Hippocampal formation (tissue), 2 donors: ENCODE measurements at places on chromosomes 3 and 15.

GRCh38 chr3:172094621-172095557 lies 55.5 kb downstream of the FNDC3B start:
- no peak for DNase-seq

DNA sequence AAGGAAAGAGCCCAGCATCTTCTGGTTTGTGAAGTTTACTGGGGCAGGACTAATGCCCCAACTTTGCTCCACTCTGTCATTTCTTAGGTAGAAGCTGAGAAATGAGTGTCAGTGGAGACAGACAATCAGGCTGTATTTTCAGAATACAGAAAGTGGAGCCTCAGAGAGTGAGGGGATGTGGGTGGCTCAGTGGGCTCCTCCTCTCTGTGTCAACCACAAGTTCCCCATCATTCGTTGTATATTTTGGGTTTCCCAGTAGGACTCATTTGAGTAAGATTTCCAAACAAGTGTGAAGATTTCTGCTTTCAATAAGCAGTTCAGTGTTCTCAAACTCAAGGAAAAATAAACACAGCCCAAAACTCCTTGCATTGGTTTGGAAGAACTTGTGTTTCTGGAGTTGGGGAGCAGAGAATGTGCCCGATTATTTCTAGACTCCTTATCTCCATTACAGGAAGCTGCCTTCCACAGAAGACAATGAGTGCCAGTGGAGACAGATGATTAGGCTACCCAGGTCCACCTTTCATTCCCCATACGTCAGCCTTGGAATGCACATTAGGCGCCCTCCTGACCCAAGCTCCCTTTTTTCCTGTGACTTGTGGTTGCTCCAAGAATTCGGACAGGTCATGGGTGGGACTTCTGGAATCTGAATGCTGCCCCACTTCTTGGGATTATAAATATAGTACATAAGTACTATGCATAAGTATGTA lies 792.1 kb upstream of the LMCD1 start:
- no peak for DNase-seq

DNA sequence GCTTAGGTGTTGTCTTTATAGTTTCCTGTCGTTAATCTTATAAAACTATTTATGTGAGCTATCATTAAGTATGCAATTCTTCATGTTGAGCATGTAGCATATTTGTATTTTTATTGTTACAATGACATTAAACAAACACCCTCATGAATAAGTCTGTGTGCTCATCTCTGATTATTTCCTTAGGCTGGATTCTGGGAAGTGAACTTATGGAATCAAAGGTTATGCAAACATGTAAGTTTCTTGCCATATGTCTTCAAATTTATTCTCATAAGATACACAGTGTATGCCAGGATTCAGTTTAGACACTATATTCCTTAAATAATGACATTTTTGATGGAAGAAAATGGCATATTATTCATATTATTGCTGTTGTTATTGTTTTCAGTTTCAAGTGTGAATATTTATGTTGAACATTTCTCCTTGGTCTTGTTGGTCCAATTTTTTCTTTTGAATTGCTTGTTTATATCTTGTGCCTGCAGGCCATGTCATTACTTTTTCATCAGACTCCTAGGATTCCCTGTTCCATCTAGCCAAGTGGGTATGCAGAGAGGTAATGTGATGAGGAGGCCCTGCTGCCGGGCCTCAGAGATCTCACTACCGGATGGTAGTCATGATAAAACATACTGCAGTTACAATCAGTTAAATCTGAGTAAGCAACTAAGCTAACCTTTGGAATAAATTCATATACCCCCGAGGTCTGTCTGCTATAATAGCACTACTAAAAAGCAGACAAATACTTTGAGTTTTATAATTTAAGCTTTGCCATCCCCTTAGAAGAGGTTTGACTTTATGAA lies 684.3 kb upstream of the SGO1 start:
- no peak for DNase-seq

GRCh38 chr3:61177450-61177849 lies 73.8 kb downstream of the FHIT start:
- no peak for DNase-seq

GRCh38 chr3:193096076-193096475 lies 144.9 kb upstream of the PLAAT1 start:
- no peak for DNase-seq

DNA sequence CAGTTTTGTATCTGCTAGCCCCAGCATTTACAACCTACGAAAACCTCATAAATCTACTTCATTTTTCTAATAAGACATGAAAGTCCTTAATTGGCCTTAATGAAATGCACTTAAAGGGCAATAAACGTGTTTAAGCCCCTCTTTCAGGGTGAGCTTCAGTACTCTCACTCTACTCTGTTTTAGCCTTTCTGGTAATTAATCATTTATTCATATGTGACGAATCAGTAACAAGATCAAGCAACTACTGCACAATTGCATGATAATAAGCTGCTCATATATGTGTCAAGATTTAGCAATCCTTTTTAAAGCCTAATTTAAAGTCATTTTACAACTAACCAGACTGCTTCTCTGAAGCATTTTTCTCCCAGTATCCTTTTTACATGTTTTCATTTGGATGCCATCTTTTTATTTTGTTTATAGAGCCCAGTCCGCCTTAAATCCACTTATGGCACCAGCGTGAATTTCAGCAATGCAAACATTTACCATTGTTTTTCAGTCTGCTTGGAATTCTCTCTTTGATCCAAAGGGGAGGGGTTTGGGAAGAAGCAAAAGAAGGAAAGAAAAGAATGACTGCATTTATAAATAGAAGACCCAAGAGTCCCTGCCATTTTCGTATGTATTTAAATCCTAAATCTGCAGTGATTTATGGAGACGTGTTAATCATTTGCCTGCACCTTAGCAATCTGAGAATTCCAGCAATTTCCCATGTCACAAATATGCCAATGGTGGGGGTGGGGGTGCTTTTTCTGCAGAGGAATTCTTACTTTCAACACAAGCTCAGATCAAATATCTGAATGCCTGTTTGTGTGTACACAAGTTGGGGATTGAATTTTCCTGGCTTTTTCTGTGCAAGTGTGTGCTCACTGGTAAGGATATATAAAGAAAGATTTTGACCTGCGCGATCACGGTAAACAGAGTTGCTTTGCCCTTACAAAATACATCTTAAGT lies 230.8 kb upstream of the TBC1D5 start:
- DNase-seq: no peak

- DNase-seq: no peak
Observed at GRCh38 chr3:142724682-142725356, 985 bp downstream of the TRPC1 start.

GRCh38 chr15:97456521-97457202 lies 503.8 kb upstream of the ARRDC4 start:
- no peak for DNase-seq

GRCh38 chr3:72344647-72345046 lies 503.6 kb downstream of the SHQ1 start:
- no peak for DNase-seq

DNA sequence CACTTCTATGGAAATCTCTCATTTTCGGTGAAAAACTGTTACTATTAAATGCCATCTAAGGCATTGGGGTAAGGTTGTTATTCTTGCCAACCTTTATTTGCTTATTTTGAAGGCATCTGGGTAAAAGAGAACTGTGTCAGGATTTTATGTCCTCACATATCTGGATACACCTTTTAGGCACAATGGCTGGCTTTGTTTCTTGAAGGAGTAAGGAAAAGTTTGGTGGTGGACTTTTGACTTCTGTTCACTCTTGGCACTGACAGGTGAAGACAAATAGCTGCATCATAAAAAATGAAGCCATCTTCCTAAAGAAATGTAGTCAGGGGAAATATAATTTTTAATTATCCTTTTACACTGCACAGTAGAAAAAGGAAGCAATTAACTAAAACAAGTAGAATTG lies 310.0 kb downstream of the CNTN3 start:
- DNase-seq: no peak
